ENCODE measurements at places on chromosomes 1 and 21.

GRCh38 chr1:205001162-205001561, 41.9 kb upstream of the CNTN2 start:
- no peak for DNase-seq

DNA sequence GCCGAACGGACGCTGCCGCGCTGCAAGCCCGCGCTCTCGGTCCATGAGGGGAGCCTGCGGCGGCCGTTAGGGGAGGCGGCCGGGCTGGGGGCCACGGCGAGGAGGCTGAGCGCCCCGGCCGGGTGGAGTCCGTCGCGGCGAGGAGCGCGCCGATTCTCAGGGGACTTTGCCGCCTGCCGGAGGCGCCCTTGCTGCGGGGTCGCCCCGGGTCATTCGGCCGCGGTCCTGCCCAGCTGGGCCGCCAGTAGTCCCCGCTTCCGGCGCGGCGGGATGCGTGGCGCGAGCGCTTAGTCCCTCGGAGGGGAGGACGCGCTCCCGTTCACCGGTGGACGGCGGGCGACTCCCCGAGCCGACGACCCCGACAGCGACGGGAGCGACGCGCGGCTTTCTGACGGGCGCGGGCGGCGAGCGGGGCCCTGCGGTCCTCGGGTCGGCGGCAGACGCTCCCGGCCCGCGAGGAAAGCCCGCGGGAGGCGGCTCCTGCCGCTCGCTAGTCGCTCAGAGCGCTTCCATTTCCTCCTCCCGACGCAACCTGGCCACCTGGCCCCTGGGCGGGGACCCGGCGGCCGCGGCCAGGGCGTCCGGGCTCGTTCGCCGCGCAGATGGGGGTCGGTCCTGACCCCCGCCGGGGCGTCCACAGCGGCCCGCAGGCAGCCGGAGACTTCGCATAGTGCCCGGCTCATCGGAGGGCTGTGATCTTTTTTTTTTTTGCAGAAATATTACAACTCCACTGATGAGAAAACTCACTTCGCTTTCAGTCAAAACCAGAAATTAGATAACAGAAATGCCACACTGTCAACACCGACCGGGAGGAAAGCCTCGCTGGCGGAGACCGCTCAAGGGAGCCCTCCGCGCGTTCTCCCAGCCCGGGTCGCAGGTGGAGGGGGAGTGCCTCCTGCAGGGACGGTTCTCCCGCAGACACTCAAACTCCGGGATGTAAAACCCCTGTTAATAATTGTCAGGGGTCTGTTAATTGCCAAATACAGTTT, 641 bp upstream of the ZBTB21 start:
- DNase-seq: peak; percentile 52

DNA sequence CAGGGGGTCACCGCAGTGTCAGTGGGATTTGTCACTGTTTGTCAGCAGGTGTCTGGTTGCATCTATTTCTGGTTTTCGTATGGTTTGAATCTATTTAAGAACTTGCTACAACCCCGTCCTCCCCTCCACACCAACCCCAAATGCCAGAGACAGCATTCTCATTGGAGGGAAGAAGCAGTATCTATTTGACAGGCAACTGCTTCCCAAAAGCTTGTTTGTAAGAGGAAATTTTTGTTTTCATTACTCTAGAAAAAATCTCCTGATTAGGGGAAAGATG, 54.4 kb downstream of the NR5A2 start:
- no peak for DNase-seq

GRCh38 chr1:68271596-68271995, 39.3 kb upstream of the WLS start:
- no peak for DNase-seq

DNA sequence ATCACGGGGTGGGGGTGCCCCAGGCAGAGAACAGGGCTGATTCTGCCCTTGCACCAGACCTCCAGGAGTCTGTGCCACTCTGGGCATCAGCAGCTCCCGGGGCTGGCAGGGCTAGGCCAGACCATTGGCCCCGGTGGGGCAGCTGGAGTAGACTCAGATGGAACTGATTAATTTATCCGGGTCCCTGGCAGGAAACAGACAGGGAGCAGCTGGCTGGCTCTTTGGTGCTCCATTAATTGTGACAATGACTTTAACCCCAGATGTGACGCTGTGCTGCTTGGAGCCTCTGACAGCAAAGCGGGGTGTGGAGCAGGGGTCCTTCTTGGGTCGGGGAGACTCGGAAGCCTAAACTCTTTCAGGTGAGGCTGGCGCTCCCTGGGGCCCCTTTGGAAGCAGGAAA, 9.5 kb downstream of the EPHA8 start:
- no peak for DNase-seq
